Adrenal gland (tissue), 19 donors: ENCODE measurements at places on chromosomes 13 and 19. TPM values are rescaled to one million over a fixed set of nuclear protein-coding genes. Genes with fewer than 3 reads are reported as not detected.

The TSSK6 gene
- 3.7 TPM for total RNA-seq

The THSD1 gene
- 3.7 TPM for total RNA-seq

The VAV1 gene
- 13.5 TPM for total RNA-seq

GRCh38 chr13:23987331-23987894 is 90.1 kb upstream of the C1QTNF9B start:
- no peak for DNase-seq

DNA sequence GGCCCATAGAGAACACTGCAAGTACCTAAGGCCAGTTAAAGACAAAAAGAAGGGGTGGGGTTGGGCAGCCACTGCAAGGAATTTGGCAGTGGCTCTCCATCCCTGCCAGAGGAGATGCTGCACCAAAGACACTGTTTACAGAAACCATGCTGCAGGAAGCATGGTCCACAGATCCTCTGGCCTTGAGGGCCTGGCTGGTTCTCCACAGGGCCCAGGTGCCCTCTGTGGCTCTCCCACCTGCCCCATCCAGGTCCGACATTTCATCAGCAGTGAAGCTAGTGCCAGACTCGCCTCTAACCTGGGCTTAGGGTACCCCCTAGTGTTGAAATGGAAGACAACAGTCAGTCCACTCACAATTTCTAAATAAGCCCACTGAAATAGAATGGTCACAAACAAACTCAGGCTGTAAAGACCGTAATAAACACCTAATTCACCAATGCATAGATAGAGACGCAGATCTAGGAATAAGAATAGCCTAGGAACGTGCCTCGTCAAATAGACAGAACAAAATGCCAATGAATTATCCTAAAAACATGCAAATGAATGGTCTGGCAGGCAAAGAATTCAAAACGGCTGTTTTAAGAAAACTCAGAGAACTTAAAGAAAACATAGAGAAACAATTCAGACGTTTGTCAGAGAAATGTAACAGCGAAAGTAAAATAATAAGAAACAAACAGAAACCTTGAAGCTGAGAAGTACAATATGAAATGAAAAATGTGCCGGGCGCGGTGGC is 23.3 kb downstream of the LYPD4 start:
- DNase-seq, result peak; percentile 22

DNA sequence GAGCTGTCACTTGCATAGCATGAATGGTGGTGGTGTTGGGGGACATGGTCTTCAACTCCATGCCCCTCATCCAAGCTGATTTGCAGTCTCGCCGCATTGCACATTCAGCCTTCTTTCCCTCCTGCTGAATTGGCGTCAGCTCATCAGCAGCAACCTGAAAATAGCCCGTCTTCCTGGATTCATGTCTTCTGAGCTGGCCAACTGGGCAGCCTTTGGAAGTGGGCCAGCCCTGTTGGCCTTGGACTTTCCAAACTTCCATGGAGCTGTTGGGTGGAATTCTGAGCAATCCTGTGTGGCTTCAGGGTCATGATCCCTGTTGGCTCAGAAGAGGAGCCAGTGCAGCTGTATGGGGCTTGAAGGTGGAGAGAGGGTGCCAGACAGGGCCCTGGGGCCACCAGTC is 68.8 kb downstream of the ZNF536 start:
- DNase-seq, result peak; percentile 28

DNA sequence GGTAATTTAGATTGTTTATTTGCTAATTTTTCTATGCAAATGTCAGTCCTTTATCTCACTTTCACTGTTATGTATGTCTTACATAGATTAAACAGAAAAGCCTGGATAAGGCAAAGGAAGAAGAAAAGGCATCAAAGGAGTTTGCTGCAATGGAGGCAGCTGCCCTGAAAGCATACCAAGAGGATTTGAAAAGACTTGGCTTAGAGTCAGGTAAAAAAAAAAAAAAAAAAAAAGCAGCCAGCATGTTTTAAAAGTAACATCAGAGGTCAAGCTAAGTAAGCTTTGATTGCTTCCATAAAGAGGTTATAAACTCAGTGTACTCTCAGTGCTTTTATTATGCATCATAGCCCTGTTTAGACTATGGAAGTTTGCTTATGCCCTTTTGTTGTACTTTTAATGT is 3.8 kb downstream of the WBP4 start:
- no peak for DNase-seq

DNA sequence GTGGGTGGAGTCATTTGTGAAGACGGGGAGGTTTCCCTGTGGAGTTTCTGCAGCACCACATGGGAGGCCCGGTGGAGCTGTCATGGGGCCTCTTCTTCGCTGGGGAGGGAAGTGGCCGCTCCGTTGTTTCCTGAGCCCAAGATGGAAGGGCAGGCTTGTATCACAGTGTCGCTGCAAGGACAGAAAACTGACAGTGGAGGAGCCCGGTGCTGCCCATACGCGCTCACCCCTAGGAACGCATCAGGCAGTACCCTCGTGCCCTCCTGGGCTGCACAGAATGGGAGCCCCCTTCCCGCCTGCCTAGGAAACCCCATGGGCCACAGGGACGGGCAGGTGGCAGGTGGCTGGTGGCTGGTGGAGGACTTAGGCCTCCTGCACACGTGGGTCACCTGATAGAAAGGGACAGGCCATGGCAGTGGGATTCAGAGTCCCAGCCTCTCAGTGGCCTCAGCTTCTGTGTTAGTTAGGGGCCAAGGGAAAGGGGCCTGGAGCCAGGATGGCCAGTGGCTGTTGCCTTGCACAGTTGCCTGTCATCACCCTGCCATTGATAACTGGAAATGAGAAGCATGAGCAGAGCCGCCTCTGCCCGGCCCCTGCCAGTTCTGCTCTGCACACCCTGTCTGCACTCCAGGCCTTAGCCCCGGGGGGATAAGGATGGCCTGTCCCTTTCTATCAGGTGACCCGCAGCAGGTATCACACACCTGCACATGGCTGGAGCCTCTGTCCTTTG is 7.6 kb downstream of the COL4A2 start:
- no peak for DNase-seq
